ENCODE measurements at places on chromosomes 4 and X. TPM values are rescaled to one million over a fixed set of nuclear protein-coding genes. Genes with fewer than 3 reads are reported as not detected.

Gene PUDP
- total RNA-seq = 6.9 TPM

- no peak for DNase-seq
Observed at GRCh38 chr4:173642509-173642908, 112.5 kb upstream of the HAND2 start.

Gene GUCY2F
- total RNA-seq = not detected

GRCh38 chr4:183099537-183100297, 660 bp downstream of the WWC2 start:
- DNase-seq = peak; percentile 74

DNA sequence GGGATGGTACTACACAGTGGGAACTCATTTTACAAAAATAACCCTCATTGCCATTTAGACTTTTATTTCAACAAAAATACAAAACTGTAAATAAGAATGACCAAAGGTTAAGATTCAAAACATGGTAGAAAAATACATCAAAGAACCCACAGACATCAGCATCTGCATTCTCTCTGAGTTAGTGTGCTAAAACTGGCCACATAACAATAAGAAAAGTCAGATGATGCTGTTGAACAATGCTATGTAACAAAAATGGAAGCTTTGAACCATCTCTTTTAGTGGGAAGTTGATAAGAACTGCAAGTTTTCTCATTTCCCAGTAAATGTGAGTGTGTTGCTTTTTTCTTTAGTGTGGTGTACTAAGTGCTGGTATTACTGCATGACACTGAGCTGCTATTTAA, 888.4 kb upstream of the EPHA5 start:
- no peak for DNase-seq

DNA sequence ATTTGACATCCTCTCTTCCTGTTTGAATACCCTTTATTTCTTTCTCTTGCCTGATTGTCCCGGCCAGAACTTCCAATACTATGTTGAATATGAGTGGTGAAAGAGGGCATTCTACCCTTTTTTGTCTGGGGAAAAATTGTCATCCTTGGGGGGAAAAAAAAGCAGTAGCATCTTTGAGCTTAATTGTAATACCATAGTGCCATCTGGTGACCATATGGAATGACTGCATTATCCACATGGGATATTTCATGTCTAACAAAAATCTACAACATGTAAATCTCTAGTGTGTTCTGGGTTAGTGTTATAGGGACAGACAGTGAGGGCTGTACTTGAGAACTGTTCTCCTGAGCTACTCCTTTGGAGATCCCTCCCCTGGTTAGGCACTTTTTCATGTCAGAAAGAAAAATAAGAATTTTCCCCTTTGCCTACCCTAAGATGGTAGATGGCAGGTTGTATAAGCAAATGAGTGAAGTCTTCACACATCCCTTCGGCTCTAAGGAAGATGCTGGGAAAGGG, 26.0 kb downstream of the CAPN6 start:
- no peak for DNase-seq

DNA sequence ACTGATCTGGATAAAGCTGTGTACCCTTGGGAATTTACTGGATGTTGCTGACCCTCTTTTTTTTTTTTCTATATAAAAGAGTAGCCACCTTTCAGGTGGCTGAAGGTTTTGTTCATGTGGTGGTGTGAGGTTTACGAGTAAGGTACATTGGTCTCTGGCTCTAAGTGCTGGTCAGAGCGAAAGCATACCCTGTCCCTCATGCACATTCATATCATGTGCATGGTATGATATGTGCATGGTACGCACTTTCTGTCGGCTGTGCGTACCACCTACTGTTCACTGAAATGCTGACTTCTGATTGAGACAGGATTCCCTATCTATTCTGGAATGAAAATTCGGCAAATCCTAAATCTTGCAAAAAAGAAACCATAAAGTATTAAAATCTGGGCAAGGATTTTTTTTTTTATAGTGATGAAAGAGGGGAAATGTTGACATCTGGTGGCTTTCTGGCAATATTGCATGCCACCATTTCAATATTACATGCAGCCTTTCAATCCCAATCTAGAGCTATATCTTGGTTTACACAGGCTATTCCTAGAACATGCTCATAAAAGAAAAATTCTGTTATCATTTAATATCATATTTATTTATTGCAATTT, 32.8 kb downstream of the FAM149A start:
- DNase-seq = no peak

DNA sequence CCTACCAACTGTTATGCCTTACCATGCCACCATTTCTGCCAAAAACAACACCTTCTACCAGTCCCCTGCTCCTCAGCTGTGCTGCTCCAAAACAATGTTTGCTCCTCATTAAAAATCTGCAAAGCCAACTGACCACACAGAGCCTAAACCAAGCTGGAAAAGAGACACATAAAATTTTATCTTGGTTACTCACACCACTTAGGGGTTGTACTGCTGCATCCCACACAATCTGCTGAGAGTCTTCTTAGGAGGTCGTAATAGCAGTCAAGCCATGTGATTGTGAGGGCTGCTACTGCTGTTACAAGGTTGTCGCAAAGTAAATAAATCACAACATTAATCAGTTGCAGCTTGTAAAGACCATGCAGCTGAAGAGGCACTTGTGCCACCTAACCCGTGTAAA, 607.4 kb upstream of the FAM241A start:
- DNase-seq = no peak

DNA sequence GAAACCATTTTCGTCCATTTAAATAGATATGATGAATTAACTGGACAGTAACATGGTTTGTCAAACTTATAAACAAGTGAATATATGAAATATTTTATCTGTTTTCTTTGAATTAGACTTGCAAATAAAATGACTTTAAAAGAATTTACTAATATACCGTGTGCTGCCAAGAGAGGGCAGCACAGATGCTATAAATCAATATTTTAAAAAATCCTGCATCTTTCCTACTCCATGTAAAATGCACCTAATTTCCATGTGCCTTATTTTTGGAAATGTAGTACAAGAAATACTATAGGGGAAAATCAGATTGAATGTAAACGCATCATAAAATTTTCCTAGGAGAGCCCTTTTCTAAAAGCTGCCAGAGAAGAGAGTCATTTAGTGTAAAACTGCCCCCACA, 62.2 kb downstream of the PRKX start:
- no peak for DNase-seq

Gene PCDH11X
- total RNA-seq = under 0.01 TPM

GRCh38 chrX:37349221-37350033, at the start of gene PRRG1:
Gene PRRG1, plus strand, starts transcription at chrX:37349364. Its CDS starts 56,886 bp downstream, at chrX:37406250.
- DNase-seq = peak; percentile 87

Gene IL2RG
- total RNA-seq = not detected
